HAP-1 (cell line): ENCODE measurements at places on chromosomes 7 and 10.

GRCh38 chr10:120266022-120266421 lies 191.0 kb upstream of the PLPP4 start:
- DNase-seq = no peak

DNA sequence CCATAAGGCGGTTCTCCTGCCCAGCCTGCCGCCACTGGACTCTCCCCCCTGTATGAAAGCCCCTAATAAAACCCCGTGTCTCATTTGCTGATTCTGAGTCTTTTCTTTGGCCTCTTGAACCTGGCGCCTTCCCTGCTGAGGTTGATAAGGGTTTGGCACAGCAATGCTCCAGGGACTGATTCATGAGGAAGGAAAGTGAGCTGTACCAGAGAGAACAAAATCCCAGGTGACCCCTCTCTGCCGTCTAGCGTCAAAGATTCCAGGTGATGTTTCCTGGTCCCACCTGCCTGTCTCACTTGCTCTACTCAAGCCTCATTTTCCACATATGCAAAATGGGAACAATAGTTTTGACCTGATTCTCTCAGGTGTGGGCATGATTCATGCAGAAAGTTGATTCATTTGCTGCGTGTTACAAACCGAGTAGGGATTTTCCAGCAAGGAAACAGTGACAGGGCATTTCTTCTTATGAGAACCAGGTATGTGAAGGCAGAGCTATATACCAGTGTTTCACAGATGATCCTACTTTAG lies 730.6 kb upstream of the IGFBP3 start:
- no peak for DNase-seq

DNA sequence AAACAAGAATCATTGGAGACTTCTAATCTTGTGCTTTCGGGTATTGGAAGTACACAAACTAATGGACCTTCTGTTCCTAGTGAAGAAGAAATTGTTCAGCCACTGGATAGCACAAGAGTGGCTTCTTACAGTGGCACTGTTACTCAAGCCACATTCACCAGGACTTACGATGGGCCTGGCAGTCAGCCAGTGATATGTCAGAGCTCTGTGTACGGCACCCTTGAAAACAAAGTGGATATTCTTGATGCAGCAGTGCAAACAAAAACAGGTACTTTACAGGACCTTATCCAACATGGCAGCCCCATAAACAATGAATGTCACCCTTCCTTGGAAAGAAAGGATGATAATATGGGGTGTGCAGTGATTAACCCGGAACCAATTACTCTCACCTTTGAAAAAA lies 61.6 kb downstream of the TASOR2 start:
- DNase-seq = no peak

- DNase-seq = no peak
Observed at GRCh38 chr7:24478137-24478655, 95.1 kb upstream of the PALS2 start.

GRCh38 chr10:84452003-84452402 lies 123.6 kb downstream of the CCSER2 start:
- no peak for DNase-seq
